Activated CD4-positive, alpha-beta T cell treated with anti-CD3 and anti-CD28 coated beads, Interleukin-2, amount 10 ng/mL, durations not matched to agents 24 days and 14 days (primary cell): ENCODE measurements at places on chromosomes 5 and 9.

DNA sequence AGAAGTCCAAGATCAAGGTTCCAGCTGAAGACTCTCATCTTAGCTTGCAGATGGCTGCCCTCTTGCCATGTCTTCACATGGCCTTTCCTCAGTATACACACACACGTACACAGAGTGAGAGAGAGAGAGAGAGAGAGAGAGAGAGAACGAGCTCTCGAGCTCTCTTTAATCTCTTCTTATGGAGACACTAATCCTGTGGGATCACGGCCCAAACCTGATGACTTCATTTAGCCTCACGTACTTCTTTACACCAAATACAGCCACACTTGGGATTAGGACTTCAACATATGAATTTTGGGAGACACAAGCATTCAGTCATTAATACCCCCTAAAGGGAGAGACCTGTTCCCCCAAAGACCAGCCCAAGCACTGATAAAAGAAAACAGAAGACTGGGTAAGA lies 42.8 kb downstream of the SIL1 start:
- DNase-seq = no peak

GRCh38 chr5:132243366-132243977 lies 14.0 kb upstream of the PDLIM4 start:
- DNase-seq = no peak

DNA sequence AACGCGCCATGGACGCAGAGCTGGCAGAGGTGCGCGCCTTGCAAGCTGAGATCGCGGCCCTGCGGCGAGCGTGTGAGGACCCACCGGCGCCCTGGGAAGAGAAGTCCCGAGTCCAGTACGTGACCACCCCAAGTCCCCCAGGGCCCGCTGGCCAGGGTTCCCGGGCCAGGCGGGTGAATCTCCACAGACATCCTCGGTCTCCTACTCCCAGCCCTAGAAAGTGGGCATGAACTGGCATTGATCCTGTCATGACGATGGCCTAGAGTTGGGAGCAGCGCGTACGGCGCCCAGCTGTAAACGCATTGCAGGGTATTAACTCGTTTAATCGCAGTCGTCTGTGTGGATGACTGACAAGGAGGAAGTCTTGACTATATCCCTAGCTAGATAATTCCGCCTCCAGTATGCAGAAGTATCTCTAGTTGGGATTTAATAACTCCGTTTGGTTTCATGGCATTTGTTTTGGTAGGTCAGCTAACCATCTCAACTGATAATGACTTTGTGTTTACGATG lies 293 bp downstream of the CENPP start:
- DNase-seq = no peak

- no peak for DNase-seq
Measured at GRCh38 chr5:130323804-130324454, 419.7 kb downstream of the CHSY3 start.

GRCh38 chr5:170173227-170173626 lies 59.6 kb upstream of the C5orf58 start:
- no peak for DNase-seq

- DNase-seq = no peak
Measured at GRCh38 chr5:56056875-56057274, 62.1 kb upstream of the IL6ST start.

- no peak for DNase-seq
Measured at GRCh38 chr5:36279054-36279698, 22.5 kb downstream of the RANBP3L start.

- no peak for DNase-seq
Measured at GRCh38 chr9:19379697-19380046, 364 bp downstream of the RPS6 start.
